Stimulated activated CD4-positive, alpha-beta T cell treated with anti-CD3 and anti-CD28 coated beads, Interleukin-1b, Interleukin-23, amount 100 ng/mL, for 24 hours (primary cell): ENCODE measurements at places on chromosomes 4 and X.

DNA sequence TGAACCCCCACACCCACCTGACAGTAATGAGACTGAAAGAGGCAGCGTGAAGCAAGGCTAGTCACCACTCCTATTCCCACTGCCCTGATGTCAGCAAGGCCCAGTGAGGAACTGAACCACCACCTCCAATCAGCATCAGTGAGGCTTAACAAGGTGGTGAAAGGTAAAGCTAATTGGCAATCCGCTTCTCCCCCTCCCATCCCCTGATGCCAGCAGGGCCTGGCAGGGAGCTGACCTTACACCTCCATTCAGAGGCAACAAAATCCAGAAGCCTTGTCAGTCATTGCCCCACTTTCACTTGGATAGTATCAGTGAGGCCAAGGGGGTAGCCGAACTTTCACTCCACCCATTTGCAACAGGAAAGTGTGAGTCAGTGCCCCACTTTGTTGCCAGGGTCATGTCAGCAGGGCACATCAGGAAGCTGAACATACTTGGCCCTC, 60.8 kb downstream of the AWAT2 start:
- no peak for DNase-seq

DNA sequence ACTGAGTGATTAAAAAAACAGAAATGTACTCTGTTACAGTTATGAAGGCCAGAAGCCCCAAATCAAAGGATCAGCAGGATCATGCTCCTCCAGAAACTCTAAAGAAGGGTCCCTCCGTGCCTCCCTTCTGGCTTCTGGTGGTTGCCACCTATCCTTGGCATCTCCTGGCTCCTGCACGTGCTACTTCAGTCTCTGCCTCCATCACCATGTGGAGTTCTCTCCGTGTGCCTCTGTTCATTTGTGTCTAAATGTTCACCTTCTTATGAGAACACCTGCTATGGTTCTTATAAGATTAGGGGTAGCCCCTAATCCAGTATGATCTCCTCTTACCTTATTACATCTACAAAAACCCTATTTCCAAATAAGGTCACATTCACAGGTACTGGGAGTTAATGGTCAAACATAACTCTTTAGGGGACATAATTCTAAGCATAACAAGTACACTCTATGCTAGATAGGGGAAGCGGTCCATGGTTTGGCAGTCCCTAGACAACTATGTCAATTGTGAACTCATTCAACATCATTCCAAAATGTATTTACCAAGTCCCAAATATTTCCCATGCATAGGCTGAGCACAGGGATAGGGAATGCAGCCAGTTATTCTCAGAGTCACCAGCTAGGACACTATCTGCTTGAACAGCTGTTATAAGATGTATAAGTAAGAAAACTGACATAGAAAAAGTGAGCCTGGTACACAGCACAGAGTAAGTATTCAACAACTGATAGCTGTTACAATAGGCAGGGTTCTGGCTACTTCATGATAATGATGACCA, 295.5 kb upstream of the BOD1L1 start:
- DNase-seq = no peak

- DNase-seq = no peak
Observed at GRCh38 chr4:140740906-140741670, 15.1 kb downstream of the TBC1D9 start.

DNA sequence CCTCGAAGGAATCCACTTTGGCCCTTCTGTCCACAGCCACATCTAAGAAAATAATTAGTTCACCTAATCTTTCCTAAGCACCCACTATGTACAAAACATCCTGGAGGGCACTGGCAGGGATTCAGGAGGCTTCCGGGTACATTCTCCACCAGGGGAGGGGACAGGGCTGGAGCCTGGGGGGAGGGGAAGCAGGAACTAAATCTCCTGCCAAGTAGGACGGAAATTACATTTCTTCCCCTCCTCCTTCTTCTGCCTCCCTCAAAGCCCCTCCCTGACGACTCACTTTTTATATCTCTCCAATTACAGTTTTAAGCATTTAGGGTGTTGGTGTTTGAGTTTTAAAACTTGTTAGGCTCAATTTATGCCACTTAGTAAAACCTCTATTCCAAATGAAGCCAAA, 203.1 kb downstream of the BCOR start:
- no peak for DNase-seq

- no peak for DNase-seq
Observed at GRCh38 chr4:69818060-69818639, 41.8 kb downstream of the SULT1E1 start.

- DNase-seq = no peak
Observed at GRCh38 chrX:42839632-42840031, 61.7 kb upstream of the PPP1R2C start.
